ENCODE measurements at places on chromosomes 5 and 9.

DNA sequence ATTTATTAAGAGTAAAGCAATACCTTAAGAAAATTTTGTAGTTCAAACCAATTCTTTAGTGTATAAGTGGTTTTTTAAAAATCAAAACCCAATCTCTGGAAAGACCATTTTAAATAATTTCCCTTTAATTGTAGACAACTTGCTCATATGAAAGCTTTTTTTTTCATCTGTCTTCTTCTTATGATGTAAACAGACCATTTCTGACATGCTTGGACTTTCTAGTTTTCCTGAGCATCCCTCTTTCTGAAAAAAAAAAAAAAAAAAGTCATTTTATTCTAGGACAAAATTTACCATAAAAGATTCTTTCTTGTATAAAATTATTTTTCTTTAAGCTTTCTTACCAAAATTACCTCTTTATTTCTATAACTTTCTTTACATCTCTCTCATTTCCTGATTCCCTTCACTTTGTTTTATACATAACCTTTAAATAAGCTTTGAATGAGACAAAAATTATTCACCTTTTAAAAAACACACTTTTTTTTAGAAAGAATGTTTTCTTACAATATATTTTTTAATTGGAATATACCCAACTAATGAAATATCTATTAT is 67.5 kb downstream of the COL15A1 start:
- peak; percentile 19 for DNase-seq

DNA sequence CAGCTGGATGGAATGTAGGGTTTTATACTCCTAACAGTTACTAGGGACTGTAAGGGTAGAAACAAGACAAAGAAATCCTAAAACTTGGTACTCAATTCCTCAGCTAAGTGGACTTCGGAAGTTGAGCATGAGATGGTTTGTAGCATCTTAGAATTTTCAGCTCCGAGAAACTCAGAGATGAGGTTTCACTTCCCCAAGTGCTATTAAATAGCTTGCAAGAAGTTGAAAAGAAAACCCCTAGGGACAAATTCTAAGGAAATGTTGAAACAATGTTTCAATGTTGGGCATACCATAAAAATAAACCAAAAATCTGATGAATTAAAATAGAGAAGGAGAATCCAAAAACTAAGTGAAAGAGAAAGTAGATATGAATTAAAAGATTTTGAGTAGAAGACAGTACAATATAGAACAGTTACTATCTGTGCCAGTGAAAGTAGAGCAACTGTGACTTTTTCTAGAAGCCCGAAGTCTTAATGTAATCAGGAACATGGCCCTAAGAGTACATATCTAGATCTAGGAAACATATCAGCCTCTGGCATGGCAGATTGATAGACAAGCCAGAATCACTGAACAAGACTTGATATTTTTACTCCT is 308.6 kb upstream of the RGMB start:
- no peak for DNase-seq

DNA sequence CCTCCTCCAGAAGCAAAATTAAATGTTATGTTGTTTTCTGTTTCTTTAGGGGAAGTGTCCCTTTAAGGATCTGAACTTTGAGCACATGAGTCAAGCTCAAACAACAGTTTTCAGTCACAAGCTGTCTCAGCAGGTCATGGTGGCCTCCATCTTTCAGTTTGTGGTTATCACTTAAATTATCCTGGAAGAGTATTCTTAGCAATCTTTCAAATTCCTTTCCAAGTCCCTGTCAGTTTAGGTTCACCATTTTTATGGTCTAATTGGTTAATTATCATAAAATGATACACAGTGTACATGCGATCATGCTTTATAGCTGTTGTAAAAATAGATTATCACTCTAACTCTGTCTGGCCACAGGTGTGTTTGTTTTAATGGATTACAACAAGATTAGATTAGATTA is 43.1 kb upstream of the SELENOP start:
- DNase-seq = no peak

DNA sequence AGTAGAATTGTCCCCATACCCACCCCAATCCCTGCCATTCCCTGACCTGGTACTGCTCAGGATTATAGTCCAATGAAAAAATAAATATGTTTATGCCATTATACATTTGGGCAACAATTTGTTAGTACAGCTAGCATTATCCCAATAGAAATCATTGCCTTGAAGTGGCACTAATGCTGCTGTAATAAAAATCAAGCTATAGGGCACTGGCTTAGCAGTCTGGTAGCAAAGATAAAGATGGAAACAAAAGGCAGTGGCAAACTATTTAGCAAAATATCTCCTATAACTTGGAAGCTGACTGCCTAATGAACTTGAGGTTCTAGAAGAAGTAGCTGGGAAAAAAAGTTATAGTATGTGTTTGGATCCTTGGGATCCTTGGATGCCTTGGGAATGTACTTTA is 2.2 kb upstream of the TOPORS start:
- no peak for DNase-seq

GRCh38 chr5:59005934-59006701 is 423.2 kb downstream of the RAB3C start:
- DNase-seq = no peak

GRCh38 chr5:72555871-72556270 is 48.7 kb upstream of the ZNF366 start:
- DNase-seq = peak; percentile 41

GRCh38 chr5:121218086-121218485 is 633.6 kb upstream of the FTMT start:
- DNase-seq = no peak

DNA sequence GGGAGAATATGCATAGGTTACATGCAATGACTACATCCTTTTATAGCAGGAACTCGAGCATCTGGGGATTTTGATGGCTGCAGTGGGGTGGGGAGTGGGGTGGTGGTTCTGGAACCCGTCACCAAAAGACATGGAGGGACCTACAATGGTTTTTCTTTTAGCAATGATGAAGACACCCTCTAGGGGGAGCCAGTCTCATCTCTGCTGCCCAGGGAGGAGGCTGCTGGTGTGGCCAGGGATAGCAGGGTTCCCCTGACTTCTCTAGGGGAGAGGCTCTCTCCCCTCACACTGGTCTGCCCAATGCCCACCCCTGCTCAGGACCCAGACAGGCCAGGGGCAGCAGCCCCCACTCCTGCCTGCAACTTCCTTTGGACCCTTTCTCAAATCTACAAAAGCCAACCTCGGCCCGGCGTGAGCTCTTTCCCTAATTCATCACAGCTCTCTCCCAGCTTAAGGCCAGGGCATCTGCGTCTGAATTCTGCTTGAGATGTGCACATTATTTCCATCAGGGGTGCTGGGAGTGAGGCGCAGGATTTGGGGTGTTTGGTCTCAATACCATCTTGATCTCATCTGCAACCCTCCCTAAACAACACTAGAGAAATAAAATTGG is 73.6 kb upstream of the RETREG1 start:
- peak; percentile 80 for DNase-seq
